ENCODE measurements at places on chromosomes 11 and 22.
A peak's percentile ranks its signal among the peaks of the same experiment; 100 is the strongest.

DNA sequence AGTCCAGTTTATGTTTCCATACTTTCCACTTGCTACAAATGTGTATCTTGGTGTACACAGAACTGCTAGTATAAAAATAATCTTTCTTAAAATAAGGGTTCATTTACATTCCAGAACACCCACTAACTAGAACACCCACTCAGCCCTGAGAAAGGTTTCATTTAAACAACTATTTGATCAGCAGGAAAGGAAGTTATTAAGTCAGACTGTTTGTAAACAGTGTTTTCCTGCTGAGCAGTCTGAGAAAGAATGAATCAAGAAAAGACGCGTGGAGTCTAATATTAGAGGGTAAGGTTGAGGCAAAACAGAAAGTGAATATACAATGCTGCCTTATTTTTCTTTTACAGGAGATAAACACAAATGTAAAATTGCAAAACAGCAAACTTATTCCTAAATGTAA is 32.7 kb downstream of the NARS2 start:
- DNase-seq: no peak

- DNase-seq: no peak
Measured at GRCh38 chr11:61632096-61632495, 48.1 kb upstream of the DAGLA start.

- DNase-seq: no peak
Measured at GRCh38 chr11:117875382-117876058, 938 bp downstream of the FXYD6 start.

DNA sequence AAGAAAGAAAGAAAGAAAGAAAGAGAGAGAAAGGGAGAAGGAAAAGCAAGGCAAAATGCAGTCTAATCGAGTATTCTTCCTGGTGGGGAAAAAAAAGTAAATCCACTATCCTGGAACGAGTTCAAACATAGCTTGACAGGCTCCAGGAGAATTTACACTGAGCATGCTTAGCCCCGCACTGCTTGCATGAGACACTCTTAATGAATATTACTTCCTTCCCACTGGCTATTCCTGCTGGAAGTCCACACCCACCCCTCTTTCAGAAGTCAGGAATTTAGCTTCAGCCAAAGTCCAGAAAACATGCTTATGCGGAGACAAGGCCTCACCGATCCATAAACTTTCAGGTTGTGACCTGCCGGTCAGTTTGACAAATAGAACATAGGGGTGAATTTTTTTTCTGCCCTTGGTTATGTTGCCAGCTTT is 251.8 kb upstream of the BLID start:
- no peak for DNase-seq

DNA sequence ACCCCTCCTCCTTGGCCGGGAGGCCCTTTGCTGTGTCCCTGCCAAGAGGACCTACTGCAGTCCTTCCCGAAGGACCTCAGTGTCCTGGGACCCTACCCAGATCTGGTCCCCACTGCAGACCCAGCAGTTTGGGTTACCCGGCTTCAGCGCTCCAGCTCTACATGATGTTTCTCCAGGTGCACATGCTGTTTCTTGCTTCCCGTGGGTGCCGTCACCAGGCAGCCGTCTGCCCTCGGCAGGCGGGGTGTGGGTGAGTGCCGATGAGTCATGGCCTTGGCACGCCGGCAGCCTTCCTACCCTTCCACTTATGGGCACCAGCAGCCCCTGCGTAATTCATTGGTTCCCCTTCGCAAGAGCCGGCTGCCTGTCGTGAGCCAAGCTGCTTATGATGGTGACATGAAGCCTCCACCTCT is 101.8 kb downstream of the BCR start:
- DNase-seq: peak; percentile 67

Data from MV-4-11 (cell line).